ENCODE measurements at places on chromosomes 6 and 20.

DNA sequence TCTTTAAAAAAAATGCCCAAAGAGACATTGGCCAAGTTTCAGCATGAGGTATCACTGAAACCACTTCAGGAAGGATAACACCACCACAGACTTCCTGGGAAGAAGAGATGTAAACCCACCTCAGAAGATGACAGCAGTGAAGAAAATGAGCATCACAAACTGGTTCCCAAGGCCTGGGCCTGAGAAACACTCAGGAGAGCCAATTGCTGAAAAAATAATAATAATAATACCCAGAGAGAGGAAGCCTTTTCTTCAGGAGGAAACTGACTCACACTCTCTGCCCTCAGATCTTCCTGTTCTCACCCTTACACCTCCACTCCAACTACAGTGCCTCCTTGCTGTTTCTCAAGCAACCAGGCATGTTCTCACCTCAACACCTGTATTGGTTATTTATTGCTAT is 68.1 kb upstream of the MAFB start:
- no peak for DNase-seq

DNA sequence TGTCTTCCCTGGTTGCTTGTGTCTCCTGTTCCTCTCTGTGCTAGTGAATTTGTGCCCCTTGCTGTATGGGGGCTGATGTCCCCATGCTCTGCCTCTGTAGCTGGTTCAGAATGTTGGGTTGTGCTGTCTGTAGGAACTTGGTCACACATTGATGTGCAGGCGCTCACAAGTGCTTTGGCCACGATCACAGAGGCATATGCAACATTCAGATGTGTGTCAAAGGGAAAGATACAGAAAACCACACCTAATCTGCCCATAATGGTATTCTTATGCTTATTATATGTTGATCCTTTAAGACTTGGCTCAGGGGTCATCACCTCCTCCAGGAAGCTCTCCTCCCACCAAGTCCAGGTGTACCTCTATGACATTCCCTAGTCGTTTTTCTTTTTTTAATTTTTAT is 17.1 kb upstream of the DHX35 start:
- DNase-seq = no peak

- DNase-seq = no peak
These were observed 84.5 kb upstream of the PRND start for GRCh38 chr20:4637081-4637797.

DNA sequence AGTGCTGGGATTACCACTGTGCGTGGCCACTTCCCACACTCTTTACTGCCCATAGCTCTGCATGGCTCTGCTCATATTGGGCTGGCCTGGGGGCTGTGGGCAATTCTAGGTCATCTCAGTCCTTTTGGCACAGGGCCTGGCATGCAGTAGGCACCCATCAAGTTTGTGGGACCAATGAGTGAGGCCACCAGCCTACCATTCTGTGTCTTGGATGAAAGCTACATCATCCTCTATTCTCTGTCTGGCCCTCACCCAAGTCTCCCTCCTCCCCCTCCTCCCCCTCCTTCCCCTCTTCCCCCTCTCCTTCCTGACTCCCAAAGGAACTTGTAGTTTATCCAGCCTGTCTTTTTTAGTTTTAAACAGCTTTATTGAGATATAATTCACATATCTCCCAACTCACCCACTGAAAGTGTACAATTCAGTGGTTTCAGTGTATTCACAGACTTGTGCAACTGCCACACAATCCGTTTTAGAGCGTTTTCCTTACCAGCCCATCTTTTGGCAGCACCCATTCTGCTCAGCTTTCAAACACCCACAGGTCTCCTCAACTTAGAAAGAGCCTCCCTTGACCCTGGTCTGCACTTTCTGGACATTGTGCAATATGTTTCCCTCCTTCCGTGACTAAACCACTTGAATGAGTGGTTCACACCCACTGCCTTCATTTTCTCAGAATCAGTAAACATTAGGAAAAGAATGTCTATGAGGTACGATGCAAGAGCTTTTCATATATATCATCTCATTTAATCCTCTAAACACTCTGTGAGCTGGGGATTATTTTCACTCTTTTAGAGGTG is 21.5 kb upstream of the MRPS18A start:
- no peak for DNase-seq

DNA sequence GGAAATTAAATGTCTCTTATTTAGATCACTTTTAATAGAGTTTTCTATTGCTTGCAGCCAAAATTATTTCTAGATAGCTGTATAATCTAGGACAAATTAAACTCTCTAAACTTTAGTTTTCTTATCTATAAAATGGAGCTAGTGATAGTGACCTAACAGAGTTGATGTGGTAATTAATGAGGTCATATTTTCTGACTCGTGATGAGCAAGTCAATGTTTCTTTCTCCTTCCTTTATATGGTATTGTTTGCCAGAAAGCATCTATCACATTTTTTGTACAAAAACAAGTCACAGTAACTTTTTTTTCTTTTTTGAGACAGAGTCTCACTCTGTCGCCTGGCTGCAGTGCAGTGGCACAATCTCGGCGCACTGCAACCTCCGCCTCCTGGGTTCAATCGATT is 267.7 kb downstream of the FARS2 start:
- no peak for DNase-seq

DNA sequence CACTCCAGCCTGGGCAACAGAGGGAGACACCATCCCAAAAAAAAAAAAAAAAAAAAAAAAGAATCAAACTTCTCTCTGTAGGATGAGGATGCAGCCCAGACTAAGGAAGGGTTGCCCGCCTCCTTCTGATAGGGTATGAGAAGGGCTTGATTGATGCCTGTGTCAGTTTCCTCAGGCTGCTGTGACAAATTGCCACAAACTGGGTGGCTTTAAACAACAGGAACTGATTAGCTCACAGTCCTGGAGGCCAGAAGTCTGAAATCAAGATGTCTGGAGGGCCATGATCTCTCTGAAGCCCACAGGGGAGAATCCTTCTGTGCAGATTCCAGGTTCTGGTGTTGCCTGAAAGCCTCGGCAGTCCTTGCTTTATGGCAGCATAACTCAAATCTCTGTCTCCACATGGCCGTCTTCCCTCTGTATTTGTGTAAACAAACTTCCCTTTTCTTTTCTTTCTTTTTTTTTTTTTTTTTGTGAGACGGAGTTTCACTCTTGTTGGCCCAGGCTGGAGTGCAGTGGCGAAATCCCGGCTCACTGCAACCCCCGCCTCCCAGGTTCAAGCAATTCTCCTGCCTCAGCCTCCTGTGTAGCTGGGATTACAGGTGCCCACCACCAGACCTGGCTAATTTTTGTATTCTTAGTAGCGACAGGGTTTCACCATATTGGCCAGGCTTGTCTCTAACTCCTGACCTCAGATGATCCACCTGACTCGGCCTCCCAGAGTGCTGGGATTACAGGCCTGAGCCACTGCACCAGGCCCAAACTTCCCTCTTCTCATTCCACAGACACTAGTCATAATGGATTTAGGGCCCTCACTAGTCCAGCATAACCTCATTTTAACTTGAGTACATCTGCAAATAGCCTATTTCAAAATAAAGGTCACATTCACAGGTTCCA is 11.2 kb upstream of the CDK19 start:
- peak; percentile 48 for DNase-seq

DNA sequence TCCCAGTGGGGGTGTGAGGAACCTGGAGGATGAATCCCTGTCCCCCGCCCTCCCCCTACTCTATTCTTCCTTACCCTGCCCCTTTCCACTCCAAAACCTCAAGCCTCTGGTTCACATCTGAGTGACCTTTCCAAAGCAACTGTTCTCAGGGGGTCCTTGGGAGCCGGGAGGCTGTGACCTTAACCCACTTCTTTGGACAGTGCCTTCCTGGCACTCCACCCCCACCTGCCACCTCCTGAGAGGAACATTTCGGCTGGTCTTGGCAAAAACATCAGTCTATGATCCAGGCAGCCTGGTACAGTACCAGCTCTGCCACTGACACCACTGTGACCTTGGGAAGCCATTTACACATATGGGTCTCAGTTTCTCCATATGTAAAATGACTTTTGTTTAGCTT is 121.7 kb downstream of the MRPL14 start:
- no peak for DNase-seq

GRCh38 chr6:150632785-150633485 is 33.2 kb downstream of the PLEKHG1 start:
- DNase-seq = no peak

DNA sequence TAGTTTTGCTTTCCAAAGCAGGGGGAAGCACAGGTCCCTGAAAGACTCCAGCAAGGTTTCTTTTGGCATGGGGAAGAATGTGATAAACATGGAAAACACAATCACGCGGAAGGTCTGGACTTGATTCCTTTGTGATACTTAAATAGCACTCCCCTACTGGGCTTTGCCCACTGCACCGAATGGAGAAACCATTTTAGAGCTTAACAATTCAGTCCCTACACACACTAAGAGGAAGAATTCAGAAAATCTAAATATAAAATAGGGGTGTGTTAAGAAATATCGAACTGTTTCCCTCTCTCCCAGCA is 71.4 kb upstream of the NHSL1 start:
- DNase-seq = no peak

DNA sequence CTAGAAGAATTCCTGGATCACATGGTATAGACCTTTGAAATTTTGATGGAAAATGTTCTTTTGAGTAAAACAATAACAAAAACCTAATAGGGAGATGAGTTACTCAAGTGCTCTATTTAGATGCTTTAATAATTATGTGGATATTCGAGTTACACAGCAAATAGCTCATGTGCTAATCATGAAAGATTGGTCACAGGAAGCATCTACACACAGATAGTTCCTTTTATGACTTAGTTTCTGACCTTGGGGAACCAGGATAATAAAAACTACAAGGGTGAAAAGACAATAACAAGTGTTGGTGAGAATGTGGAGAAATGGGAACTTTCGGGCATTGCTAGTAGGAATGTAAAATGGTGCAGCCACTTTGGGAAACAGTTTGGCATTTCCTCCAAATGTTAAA is 19.7 kb downstream of the UBE2V1 start:
- DNase-seq = no peak

DNA sequence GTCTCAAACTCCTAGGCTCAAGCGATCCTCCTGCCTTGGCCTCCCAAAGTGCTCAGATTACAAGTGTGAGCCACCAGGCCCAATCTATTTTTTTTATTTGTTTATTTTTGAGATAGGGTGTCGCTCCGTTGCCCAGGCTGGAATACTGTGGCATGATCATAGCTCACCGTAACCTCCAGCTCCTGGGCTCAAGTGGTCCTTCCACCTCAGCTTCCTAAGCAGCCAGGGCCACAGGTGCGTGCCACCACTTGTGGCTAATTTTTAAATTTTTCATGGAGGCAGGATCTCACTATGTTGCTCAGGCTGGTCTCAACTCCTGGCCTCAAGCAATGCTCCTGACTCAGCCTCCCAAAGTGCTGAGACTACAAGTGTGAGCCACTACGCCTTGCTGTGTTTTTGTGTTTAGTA is 9.8 kb downstream of the KIF3B start:
- no peak for DNase-seq

GRCh38 chr20:39651645-39652325 is 689.6 kb downstream of the DHX35 start:
- no peak for DNase-seq

GRCh38 chr6:32096394-32097258 is 12.5 kb downstream of the TNXB start:
- no peak for DNase-seq

DNA sequence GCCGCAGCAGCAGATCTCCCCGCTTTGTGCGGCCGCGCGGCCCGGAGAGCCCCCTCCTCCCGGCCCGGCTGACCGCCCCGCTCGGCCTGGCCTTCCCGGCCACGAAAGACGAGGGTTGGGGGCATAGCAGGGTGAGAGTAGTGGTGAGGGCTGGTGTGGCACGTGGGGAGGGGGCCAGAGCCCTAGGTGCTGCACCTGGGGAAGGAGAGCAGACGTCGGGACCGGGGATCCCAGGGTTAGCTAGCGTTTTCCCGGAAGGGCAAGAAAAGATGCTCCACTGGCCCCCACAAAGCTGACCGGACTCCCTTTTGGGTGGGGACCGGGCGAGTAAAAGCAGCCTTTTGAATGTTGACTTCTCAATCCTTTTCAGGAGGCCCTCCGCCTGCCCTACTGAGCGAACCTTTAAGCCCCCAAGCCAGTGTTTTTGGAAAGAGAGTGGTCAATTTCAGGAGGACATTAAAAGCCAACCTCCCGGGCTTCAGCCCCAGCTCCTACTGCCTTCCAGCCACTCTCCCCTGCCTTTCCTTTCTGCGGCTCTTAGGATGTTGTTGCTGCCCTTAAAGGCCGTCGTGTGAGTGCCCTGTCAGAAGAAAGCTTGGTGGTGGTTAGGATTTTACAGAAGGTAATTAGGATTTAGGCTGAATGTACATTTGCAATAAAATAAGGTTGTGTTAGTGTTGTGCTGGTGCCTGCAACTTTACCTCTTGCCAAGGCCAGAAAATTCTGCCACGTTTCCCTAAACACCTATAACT is 648 bp upstream of the BACH2 start:
- no peak for DNase-seq

DNA sequence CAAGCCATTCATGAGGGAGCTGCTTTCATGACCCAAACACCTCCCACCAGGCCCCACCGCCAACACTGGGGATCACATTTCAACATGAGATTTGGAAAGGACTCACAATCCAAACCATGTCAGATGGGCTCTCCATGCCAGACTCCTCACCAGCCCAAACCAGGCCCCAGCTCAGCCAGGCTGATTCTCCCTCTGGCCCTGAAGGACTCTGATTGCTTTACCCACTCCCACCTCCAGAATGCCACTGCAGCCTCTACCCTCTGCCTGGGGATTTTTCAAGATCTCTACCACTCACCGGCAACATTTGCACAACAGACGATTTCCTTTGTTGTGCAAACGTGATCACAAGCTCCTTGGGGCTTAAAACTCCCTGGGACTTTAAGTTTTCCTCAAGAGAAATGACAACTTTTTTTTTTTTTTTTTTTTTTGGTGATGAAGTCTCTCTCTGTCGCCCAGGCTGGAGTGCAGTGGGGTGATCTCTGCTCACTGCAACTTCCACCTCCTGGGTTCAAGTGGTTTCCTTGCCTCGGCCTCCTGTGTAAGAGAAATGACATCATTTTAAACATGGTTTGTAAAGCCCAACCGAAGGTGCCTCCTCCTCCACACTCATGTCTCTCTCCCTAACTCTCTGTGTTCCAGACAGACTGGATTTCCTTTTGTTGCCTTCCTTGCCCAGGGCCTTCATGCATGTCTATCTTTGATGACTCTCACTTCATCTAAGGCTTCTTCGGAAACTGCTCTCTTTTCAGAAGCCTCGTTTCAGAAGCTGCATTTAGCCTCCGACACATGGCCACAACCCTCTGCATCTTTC is 147.0 kb downstream of the CDH26 start:
- DNase-seq = no peak

GRCh38 chr6:161444464-161444863 is 170.6 kb upstream of the AGPAT4 start:
- DNase-seq = peak; percentile 11

GRCh38 chr6:17599877-17600526 is at the start of gene FAM8A1:
Gene FAM8A1 (plus strand): TSS chr6:17600302. CDS start chr6:17600410, 108 bp downstream.
- peak; percentile 91 for DNase-seq

- no peak for DNase-seq
These were observed 1.3 kb upstream of the RNF217 start for GRCh38 chr6:124960757-124961463.

DNA sequence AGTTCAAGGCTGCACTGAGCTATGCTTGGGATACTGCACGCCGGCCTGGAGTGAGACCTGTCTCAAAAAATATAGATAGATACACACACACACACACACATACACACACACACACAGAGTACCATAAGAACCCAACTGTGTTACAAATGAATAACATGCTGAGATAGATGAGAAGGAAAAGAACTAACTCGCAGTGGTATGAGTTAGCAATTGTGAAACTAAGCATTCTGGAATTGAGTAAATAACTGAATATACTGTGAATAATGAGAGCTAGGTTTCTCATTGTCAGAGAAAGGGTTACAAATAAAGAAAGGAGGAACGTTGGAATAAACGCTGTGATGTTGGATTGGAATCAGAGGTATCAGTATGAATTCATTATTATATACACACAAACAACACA is 14.6 kb upstream of the FAXC start:
- no peak for DNase-seq

Data from skin of body (tissue), 3 donors.